Thymus (tissue), 14 donors: ENCODE measurements at places on chromosomes 4 and X. TPM values are rescaled to one million over a fixed set of nuclear protein-coding genes. Genes with fewer than 3 reads are reported as not detected.

DNA sequence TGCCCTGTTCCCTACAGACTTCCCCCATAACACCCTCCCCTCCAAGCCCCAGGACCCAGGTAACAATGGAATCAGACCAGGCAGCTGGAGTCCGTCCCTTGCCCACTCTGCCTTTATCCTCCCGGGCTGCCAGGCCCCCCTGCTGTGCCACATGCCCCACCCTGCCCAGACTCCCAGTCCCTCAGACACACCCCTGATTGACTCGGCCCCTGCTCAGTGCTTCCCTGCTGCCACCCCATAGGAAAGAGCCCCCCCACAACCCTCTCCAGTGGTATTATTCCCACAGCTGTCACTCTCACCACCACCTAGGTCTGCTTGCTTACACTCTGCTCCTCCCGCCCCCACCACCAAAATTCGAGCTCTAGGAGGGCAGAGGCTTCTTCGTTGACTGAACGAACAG lies 4.7 kb upstream of the NAA10 start:
- DNase-seq, result no peak

AKAP4 gene
- not detected for total RNA-seq

GRCh38 chr4:152166567-152166966 lies 369.3 kb downstream of the FBXW7 start:
- peak; percentile 73 for DNase-seq

PRR32 gene
- total RNA-seq, result not detected

DNA sequence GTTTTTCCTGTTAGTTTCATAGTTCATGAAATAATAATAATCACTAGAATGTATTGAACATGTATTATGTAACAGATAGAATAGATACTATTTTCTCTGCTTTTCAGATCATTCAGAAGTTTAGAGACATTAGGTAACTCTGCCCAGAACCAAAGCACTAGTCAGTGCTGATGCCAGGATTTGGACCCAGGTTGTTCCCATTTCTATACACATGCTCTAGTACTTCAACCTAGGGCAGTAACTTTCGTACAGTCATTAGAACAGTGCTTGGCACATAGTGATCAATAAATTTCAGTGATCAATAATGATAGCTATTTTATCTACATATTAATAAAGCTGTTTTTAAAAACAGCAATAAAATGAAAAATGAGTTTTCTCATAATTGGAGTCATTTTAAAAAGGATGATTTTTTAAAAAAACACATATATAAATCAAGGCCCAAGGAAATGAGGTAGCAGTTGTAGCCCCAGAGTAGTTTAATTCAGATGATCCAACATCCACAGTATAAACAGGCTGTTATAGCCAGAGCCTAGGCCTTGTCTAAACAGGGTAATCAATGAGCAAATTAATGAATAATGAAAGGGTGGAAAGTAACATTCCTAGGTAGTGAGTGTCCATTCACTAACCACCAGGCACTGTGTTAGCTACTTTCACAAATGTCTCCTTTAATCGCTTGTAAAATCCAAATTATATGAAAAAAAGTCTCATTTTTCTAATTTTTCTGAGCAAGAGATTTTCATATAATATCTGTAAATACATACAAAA lies 25.6 kb downstream of the TXK start:
- DNase-seq, result no peak

BRS3 gene
- 0.05 TPM for total RNA-seq
